ENCODE measurements at places on chromosomes 12 and 14.

DNA sequence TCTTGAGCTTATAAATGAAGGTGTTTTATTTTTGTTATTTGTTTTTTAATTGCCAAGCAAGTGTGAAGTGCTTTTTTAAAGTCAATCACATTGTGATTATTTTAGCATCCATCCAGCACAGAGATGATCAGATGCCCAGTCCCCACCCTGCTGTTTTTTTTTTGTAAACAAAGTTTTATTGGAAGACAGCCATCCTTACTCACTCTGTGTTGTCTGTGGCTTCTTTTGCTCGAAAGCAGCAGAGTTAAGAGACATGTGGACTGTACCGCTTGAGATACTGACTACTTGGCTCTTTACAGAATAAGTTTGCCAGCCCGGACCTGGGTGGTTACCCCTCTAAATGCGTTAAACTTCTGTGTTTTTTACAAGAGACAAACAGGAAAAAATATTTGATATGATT, 30.9 kb upstream of the AMN start:
- DNase-seq, result no peak

GRCh38 chr14:68759017-68759560, 33.8 kb downstream of the ZFP36L1 start:
- DNase-seq, result no peak

- DNase-seq, result no peak
Observed at GRCh38 chr14:68679746-68680467, 113.0 kb downstream of the ZFP36L1 start.

DNA sequence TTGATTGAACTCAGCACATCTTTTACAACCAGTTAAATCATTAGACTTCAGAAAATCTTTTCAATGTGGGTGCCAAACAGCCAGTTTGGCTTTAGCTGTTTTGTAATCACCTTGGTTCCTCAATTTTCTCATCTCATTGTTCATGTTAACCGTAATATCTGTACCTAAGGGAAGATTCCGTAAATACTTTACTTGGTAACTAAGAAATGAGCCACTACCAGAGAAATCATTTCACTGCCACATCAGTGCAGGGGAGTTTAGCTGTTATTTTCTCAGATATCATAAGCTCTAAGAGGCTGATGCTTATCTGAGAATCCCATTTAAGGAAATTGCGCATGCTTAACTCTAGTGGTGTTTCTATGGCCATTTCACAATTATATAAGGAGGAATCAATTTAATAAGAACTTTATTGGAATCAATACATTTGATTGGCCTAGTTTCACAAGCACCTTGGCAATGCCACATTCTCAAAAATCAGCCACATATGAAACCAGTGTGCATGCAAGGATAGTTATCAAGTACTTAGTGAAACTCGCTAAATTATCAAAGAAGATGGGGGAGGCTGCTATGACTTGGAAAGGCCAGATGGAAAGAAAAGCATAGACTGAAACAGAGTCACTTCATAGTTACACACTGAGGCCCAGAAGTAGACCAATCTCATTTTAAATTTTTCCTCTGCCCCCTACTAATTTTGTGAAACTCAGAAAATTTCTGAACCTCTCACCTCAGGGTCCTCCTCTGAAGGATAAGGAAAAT, 28.1 kb upstream of the IL22 start:
- no peak for DNase-seq

DNA sequence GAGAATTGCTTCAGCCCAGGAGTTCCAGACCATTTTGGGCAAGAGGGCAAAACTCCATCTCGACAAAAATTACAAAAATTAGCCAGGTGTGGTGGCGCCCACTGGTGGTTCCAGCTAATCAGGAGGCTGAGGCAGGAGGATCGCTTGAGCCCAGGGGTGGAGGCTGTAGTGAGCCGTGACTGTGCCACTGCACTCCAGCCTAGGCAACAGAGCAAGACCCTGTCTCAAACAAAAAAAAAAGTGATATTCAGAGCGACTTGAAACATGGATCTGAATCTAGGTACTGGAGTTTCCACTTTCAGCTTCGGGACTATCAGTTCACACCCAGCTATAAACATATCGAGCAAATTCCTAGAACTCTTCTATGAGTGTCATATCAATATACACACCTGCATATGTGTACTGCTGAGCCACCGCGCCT, 16.3 kb upstream of the RNF34 start:
- DNase-seq, result no peak

DNA sequence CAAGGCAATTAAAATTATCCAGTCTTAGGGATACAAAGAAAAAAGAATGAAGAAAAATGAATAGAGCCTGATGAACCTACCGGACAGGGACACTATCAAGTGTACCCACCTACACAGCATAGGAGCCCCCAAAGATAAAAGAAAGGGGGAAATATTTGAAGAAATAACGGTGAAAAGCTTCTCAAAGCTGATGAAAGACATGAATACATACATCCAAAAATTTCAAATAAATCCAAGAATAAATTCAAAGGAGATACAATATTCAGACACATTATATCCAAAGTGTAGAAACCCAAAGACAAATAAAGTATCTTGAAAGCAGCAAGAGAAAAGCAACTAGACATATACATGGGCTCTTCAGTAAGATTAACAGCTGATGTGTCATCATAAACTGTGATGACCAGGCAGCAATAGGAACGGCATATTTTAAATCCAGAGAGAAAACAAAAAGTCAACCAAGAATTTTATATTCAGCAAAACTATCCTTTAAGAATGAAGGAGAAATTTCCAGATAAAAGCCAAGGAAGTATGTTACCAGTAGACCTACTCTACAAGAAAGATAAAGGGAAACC, 56.0 kb downstream of the CDK17 start:
- no peak for DNase-seq

DNA sequence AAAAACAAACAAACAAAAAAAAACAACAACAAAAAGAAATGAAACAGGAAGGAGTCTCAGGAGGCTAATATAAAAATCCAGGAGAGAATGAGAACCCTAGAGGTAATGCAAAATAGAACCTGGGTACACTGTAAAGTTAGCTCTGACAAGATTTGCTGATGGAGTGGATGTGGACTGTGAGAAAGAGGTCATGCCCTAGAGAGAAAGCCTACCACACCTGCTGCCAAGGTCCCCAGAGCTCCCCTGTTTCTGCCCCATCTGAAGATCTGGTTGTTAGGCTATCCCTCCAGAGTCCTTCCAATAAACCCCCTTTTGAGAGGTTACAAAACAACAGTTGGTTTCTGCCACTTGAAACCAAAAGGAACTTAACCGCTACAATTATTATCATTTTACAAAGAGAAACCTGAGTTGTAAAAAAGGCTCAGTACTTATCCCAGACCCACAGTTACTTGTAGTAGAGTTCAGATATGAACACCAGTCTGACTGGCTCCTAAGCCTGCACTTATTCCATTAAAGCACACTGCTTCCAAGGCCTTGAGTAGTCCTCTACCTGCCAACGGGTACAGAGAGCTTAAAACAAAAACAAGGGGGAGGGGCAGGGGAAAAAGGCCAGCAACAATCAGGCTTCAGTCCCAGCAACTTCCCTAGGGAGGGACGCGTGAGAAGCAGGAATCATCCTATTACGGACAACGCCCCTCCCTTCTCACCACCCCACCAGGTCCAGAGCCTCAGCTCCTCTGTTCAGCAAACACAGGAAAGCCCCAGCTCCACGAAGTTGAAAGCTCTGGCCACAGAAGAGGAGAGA, 27.7 kb downstream of the PPP1R13B start:
- DNase-seq, result no peak

- DNase-seq, result no peak
Observed at GRCh38 chr12:51753980-51754675, 94.4 kb downstream of the FIGNL2 start.

GRCh38 chr14:57869617-57870016, 3.7 kb upstream of the SLC35F4 start:
- DNase-seq, result no peak

- no peak for DNase-seq
Observed at GRCh38 chr12:55760663-55761062, 17.7 kb downstream of the GDF11 start.

- no peak for DNase-seq
Observed at GRCh38 chr14:95038521-95039250, 118.6 kb downstream of the DICER1 start.

- no peak for DNase-seq
Observed at GRCh38 chr12:34347367-34347766, 325.1 kb downstream of the ALG10 start.

GRCh38 chr12:88092771-88093170, 49.1 kb downstream of the CEP290 start:
- DNase-seq, result no peak
